ENCODE measurements at places on chromosomes 11 and 22.

- peak; percentile 46 for DNase-seq
Measured at GRCh38 chr22:38706101-38706900, 557 bp downstream of the GTPBP1 start.

- DNase-seq: peak; percentile 70
Measured at GRCh38 chr22:46476547-46476941, 60.9 kb downstream of the CELSR1 start.

- no peak for DNase-seq
Measured at GRCh38 chr22:30038219-30038618, 42.0 kb upstream of the HORMAD2 start.

- no peak for DNase-seq
Measured at GRCh38 chr11:29628609-29629008, 388.2 kb downstream of the KCNA4 start.

DNA sequence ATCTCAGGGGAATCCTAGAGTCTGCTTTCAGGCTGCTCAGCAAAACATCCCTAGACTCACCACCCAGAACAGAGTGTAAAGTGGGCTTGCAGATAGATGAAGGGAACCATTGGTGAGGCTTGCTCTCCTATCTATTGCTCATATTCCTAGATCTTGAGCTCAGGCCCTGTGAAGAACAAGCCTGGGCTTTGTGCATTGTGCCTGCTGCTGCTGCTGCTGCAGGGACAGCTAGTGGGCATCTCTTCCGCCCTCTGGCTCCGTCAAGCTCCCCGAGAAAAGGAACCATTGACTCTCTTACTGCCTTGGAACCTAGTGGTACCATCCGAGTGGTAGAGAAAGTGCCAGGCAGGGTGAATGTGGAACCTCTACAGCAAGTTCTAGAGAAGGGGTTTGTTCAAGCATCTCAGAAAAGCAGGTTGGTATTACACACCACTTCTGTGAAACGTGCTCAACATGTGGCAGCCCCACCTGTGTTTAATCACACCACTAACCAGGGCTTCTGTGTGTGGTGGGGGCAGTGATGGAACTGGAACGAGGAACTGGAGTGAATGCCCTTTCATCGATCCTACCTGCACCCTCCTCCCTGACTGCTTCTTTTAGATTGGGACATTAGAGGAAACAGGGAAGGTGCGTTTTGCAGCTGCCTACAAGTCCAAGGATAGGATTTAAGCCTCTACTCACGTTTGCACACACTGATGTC is 4.4 kb downstream of the BACE1-AS start:
- no peak for DNase-seq

All from GM13976 (cell line).